NCI-H2107 (cell line): ENCODE measurements at places on chromosomes 3 and 15.

- no peak for DNase-seq
These were observed 125.8 kb downstream of the TNIK start for GRCh38 chr3:171334465-171334811.

DNA sequence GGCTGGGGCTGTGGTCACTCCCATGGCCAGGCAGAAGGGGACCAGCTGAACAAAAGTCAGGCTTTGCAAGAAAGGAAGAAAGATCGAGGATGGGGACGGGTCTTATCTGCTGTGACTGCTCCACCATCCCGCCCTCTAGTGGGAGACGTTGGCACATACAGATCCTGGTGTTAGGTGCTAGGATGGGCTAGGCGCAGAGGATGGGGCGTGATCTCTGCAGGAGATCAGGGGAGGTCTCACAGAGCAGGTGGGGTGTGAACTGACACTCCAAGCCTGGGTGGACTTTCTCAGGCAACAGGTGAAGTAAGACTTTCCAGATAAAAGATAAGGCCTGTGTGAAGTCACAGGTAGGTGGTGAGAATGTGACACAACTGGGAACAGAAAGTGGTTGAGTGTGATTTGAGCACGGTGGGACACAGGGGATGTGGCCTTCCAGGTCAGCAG is 141.9 kb upstream of the SMAD3 start:
- DNase-seq: no peak

DNA sequence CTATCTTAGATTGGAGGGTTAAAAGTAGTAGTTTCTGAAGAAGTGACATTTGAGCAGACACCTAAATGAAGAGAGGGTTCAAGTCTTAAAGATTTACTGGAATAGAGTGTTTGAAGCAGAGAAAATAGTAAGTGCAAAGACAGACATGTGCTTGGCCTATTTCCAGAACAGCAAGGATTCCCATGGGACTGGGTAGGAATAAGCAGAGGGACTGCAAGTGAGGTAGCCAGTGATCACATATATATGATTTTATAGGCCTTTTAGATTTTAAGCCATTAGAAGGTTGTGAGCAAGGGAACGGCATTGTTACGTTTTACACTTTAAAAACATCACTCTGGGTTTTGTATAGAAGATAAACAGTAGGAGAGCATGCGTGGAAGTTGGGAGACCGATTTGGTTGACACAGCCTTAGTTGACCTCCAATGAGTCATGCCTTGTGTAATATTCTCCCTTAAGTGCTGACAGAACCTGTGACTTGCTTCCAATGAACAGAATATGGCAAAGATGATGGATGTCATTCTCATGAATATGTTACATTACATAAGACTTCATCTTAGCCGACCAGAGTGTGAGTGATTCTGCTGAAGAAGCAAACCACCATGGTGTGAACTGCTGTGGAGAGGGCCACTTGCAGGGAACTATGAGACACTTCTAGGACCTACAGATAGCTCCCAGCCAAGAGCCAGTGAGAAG is 37.1 kb upstream of the SLC4A7 start:
- DNase-seq: no peak

GRCh38 chr3:56591262-56591661 is 34.3 kb downstream of the CCDC66 start:
- no peak for DNase-seq

- DNase-seq: no peak
These were observed 68.4 kb downstream of the HES1 start for GRCh38 chr3:194204042-194204987.

GRCh38 chr15:58447271-58448010 is 15.7 kb downstream of the LIPC start:
- no peak for DNase-seq

DNA sequence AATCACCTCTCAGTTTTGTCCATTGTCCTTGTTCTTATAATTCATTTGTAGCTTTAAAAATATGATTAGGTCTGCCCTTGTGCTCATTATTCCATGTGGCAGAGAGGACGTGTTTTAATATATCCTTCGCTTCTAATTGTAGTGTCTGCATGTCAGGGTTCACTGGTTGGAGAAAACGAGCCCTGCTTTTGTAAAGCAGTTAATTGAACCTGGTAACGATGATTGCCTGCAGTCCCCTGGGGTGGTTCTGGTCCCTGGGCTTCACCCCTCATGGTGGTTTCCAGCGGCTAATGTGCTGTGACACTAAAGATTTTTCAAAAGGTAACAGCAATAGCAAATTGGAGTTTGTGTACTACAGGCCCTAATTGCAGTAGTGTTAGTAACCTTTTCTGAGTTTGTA is 299.6 kb downstream of the CACNA2D3 start:
- DNase-seq: peak; percentile 29

DNA sequence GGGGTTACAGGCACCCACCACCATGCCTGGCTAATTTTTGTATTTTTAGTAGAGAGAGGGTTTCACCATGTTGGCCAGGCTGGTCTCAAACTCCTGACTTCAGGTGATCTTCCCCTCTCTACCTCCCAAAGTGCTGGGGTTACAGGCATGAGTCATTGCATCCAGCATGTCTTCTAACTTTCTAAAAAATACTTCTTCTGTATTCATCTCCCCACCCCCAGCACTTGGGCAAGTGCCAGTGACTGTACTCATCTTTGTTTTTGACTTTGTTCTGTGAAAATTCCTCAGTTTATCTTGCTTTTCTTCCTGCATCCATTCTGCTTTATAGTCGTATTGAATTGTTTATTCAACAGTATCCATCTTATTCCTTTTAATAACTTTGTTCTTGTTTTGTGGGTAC is 47.6 kb downstream of the ARIH1 start:
- DNase-seq: no peak

DNA sequence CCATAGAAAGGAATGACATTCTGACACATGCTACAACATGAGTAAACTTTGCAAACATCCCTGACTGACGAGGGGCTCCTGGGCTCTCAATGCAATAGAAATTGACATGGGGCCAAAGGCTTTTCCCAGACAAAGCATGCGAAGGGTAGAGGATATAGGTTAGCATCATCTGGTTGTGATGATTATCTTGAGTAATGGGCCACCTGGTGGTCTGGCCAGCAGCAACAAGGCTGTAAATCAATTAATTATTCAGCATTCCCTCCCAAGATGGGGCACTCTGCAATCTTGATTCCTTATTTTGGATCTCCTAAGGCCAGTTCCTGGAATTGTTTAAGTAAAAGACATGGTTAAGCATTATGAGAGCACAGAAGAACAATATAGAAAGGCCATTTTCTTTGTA is 99.2 kb downstream of the AGBL1 start:
- no peak for DNase-seq

DNA sequence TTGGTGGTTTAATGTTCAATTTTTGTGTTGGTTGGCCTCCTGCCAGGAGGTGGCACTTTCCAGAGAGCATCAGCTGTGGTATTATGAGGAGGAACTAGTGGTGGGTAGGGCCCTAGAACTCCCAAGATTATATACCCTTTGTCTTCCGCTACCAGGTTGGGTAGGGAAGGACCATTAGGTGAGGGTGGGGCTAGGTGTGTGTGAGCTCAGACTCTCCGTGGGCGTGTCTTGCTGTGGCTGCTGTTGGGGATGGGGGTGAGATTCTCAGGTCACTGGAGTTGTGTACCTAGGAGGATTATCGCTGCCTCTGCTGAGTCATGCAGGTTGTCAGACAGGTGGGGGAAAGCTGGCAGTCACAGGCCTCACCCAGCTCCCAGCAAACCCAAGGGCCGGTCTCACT is 187.1 kb downstream of the DPH6 start:
- DNase-seq: no peak

GRCh38 chr3:194279701-194280360 is 71.3 kb downstream of the CPN2 start:
- no peak for DNase-seq

DNA sequence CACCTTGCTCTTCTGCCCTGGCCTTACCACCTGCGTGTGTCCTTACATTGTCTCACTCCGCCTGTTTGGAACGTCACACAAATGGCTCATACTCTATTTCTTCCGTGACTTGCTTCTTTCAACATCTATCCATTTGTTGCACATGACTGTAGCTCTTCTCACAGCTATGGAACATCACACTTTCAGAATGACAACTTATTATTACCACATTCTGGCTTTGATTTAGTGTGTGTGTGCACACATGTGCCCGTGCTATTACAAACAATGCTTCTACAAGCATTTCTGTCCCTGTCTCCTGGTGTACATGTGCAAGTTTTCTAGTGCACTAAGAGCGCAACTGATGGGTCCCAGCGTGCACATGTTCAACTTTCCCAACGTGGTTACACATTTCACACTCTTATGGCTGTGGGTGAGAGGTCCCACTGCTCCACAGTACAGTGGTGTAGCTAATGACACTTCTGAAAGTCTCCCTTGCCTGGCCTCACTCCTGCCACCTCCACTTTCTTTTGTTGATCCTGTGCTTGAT is 37.8 kb downstream of the PTH1R start:
- no peak for DNase-seq

DNA sequence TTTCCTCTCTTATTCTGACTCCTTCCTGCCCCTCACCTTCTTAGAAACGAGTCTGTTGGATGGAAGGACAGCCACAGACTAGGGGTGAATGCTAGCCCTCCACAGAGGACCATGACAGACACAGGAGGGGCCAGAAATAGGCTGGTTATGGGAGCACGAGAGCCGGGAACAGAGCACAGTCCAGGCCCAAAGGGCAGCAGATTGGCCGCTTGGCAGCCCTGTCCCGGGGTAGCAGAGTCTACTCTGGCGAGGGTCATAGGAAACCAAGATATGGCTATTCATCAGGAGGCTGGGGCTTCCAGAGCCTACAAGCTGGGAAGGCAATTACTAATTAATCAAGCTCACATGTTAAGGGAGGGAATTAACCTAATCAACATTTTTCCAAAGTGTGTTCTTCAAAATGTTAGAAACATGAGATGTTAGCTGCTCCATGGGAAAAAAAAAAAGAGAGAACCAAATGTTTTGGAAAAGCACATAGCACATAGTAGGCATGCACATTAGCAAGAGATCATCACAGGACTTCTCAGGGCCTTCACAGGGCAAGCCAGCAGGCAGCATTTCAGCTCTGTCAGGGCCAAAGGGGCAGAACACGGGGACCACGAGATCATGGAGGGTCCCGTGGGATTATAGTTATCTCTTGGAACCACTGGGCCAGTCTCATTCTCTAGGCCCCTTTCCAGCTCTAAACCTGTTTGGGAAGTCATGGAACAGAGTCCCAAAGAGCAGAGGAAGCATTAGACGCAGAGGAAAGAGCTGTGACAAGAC is 13.3 kb downstream of the SEMA3G start:
- DNase-seq: no peak

- DNase-seq: no peak
These were observed 933.1 kb downstream of the EPHA3 start for GRCh38 chr3:90040554-90040953.

DNA sequence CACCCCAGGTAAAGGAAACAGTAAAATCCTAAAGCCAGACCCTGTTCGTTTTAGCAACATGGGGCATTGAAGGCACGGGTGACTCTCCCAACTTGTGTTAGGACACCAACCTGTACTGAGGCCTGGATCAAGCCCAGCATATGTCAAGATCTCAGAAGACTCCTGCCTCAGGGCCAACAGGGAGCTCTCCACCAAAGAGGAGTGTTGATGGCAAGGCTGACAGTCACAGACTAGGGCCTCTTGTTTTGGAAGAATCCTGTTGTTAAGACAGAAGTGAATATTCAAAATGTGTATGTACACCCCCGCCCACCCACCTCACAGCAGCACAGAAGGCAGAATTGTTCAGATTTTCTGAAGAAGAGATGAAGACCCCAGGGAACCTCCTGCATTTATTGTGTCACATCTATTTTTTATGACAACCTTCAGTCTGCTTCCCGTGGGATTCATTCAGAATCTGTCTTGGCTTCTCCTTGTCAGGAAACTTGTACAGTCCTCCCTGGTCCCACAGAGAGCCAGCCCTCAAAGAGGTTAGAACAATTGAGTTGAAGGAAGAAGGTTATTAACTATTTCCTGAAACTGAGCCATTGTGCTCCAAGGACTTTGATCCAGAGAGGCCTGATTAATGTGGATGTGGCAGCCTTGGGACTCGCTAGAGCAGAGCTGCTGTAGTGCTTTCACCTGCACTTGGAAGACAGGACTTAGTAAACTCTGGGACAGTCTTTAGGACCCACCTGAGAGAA is 61.7 kb upstream of the PLXNA1 start:
- no peak for DNase-seq

- DNase-seq: no peak
These were observed 45.4 kb downstream of the DAZL start for GRCh38 chr3:16559653-16560365.

GRCh38 chr3:195035345-195036202 is 235.4 kb downstream of the XXYLT1 start:
- DNase-seq: no peak

GRCh38 chr15:89408372-89409183 is 74.0 kb upstream of the POLG start:
- no peak for DNase-seq

DNA sequence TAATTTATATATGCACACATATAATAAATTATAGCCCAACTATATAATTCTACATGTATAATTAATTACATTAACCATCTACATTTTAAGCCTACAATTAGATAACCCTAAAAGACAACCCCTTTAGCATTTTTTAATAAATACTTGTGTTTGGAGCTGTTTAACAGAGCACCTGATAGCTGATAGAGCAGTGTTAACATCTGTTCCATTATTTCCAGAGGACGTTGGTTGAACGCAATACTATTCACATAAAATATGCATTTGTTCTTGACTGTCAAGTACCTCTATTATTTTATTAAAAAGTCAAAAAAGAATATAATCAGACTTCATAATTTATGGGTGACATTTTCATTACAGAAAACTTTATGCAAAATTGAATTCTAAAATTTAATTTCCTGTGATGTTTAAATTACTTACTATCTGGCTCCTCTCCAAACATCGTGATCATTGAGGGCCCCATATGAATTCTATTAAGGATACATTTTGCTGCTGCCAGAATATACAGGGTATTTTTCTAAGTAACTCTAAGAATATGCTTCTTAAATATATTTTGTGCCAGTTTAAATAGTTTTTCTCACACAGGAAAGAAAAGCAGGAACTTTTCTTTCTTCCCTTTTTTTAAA is 234.3 kb downstream of the SHOX2 start:
- DNase-seq: no peak

- no peak for DNase-seq
These were observed 272.9 kb upstream of the DPH6 start for GRCh38 chr15:35818846-35819245.

GRCh38 chr3:46406788-46407611 is at the start of the genes CCR5AS and CCRL2:
TSS of gene CCR5AS (minus strand) at chr3:46407066.
TSS of gene CCRL2 (plus strand) at chr3:46407259. CDS start at chr3:46408080, 821 bp downstream.
- no peak for DNase-seq

- DNase-seq: no peak
These were observed 106.1 kb downstream of the RFTN1 start for GRCh38 chr3:16407366-16407765.

- DNase-seq: no peak
These were observed 739.4 kb downstream of the MCTP2 start for GRCh38 chr15:94970802-94971201.

DNA sequence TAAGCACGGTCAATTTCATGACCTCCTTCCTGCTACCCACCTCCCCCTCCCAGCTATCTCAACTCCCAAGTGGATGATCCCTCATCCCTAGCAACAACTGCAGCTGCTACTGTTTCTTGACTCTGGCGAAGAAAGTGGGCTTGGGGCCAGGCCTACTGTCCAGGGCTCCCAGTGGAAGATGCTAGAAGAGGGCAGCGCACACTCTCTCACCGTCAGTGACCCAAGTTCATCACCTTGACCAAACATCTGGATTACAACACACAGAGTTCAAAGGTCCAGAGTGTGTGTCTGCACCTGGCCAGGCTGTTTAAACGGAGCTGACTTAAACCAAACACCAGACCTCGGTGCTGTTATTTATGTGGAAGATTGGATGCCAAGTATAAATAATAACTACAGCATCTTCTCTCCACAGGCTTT is 385.6 kb downstream of the SHQ1 start:
- DNase-seq: no peak

GRCh38 chr3:123202451-123202850 is 708 bp downstream of the SEC22A start:
- DNase-seq: no peak

GRCh38 chr3:139481116-139481515 is 4.8 kb upstream of the RBP2 start:
- DNase-seq: no peak
